ENCODE measurements at places on chromosomes 3 and 15.

DNA sequence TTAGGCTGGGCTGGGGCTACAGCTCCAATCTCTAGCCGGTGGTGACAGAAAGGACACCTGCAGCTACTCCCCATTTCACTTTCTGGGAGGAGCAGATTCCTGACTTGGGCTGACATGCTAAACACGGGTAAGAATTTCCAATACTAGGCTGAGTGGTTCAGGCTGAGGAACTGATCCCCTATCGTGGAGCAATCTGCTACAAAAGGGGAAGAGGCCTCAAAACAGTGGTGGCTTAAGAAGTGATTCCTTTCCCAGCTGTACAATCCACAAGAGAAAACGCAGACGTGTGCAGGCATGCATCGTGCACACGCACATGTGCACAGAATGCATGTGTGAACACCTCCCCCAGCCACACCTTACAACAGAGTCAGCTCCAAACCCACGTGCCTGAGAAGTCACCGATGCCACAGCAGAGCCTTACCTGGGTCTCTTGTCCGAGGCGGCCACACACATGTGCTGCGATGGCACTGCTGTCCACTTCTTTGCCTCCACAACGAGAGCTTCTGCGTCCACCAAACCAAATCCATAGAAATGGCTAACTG is 86.7 kb upstream of the SNRPA1 start:
- DNase-seq: no peak

- no peak for DNase-seq
Measured at GRCh38 chr3:145807990-145808389, 353.0 kb downstream of the PLOD2 start.

GRCh38 chr3:63470745-63471144 is 181.7 kb upstream of the SNTN start:
- DNase-seq: no peak

- DNase-seq: no peak
Measured at GRCh38 chr15:50066202-50066601, 52.8 kb downstream of the ATP8B4 start.

- DNase-seq: peak; percentile 4
Measured at GRCh38 chr3:189630767-189631372, 319 bp upstream of the TP63 start.

GRCh38 chr15:66149871-66150270 is 103.7 kb downstream of the MEGF11 start:
- no peak for DNase-seq

GRCh38 chr3:56975567-56975966 is 84.9 kb upstream of the SPATA12 start:
- DNase-seq: no peak

GRCh38 chr3:10026084-10026890 is at the start of gene FANCD2:
TSS of gene FANCD2 (plus strand) at chr3:10026437. CDS start at chr3:10028658, 2,221 bp downstream.
- DNase-seq: peak; percentile 76

DNA sequence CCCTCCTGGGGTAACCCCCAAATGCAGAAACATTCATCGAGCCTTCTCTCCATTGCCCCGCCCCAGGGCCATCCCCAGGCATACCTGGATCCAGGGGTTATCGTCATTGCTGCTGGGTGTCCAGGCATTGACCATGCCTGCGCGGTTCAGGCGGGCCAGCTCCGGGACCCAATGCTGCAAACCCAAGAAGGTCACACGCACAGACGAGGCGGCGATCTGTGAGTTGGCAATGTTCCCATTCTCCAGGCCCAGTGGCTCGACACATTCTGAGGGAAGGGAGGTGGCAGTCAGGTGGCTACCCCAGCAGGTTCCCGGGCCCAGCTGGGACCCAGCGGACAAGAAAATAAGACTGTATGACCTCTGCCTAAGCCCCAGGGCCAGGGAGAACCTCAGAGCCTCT is 6.1 kb downstream of the MFGE8 start:
- no peak for DNase-seq

DNA sequence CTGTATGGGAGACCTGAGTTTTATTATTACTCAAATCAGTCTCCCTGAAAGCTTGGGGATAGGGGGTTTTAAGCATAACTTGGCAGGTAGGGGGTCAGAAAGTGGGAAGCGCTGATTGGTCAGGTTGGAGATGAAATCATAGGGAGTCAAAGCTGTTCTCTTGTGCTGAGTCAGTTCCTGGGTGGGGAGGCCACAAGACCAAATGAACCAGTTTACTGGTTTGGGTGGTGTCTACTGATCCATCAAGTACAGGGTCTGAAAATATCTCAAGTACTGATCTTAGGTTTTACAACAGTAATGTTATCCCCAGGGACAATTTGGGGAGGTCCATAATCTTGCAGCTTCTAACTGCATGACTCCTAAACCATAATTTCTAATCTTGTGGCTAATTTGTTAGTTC is 17.8 kb upstream of the IQCF6 start:
- DNase-seq: no peak

GRCh38 chr3:66536791-66537190 is 36.0 kb upstream of the LRIG1 start:
- no peak for DNase-seq

DNA sequence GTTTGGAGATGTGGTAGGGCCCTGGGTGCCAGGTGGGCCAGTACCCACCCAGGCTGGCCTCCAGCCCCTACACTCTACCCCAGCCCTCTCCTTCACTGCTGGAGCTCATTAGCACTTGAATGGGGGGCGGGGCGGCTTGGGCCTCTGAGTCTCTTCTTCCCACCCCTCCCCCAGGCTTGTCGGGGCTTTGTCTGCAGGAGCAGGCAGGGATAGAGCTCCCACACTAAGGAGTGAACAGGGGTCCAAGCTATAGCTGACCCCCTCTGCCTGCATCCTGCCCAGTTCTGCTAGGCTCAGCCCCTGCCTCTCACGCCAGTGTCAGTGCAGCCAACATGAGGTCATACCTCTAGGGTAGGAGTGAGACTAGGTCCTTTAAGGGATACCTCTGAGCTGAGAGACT is 5.2 kb downstream of the GNAI2 start:
- DNase-seq: no peak

DNA sequence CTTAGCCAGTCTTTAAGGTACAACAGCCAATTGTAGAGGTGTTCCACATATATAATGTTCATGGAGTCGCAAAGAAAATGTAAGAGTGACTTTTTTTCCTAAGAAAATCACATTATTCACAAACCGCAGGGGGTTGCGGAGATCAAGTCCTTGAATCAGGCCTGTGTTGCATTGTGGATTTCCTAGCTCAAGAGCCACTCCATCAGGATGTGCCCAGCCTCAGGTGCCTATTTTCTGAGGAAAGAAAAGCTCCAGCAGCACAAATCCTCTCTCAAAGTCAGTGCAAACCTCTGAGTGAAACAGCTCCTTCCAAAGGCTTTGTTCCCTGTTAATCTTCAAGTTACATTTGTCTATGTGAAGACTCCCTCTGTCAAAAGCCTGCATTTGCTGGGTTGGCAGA is 349.4 kb downstream of the CLSTN2 start:
- DNase-seq: no peak

DNA sequence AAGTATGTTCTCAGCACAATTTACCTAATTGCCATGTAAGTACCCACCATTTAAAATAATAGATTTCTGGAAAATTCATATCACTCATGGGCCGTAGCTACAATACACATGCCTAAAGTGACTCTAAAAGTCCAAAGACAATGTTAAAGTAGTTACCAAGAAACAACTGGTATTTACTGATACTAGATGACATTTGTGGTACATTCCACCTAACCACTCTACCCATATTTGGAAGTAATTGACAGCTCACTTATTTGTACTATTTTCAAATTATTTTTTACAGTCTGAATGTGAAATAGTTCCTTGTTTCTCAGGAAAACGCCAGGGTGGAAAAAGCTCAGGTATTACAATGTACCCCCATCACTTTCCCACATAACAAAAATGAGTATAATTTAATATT is 573.0 kb downstream of the MECOM start:
- no peak for DNase-seq

- DNase-seq: no peak
Measured at GRCh38 chr15:25736461-25736860, 126.7 kb downstream of the ATP10A start.

- no peak for DNase-seq
Measured at GRCh38 chr15:77969055-77969454, 108.5 kb downstream of the TBC1D2B start.

- DNase-seq: no peak
Measured at GRCh38 chr3:140726066-140726465, 48.2 kb downstream of the TRIM42 start.

DNA sequence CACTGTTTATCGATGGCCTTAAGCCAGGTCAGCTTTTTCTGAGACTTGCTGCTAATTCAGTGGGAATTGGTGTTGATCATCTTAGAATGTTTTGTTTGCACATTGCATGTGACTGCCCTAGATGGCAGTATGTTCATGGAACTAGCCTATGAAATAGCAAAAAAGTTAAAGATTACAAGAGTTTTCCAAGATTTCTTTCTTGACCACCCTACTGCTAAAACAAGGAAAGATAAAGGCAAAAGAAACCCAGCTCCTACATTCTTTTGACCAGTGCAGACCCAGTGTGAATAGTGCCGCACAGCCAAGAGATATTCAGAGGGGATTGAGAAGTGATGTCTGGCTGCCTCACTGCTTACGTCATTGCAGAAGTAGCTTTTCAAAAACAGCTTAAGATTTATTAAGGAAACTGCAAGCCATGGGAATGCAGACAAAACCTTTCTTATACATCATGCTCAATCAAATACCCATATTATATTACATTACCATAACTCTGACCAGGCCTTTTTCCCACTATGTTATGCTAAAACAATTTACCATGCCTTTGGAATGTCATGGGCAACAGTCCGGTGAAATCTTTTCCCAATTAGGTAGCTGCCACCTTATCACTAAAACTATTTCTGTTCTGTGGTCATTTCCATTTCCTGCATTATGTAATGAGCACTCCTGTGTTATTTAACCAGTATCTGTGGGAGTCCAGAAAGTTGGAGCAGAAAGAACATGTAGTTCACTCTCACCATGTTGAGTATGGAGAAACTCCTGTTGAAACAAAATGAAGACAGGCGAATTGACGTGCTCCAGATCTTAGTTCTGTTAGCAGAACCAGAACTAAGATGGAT is 6.0 kb downstream of the PHLDB2 start:
- DNase-seq: no peak

GRCh38 chr3:56810577-56811545 is 9.1 kb upstream of the ARHGEF3 start:
- no peak for DNase-seq

DNA sequence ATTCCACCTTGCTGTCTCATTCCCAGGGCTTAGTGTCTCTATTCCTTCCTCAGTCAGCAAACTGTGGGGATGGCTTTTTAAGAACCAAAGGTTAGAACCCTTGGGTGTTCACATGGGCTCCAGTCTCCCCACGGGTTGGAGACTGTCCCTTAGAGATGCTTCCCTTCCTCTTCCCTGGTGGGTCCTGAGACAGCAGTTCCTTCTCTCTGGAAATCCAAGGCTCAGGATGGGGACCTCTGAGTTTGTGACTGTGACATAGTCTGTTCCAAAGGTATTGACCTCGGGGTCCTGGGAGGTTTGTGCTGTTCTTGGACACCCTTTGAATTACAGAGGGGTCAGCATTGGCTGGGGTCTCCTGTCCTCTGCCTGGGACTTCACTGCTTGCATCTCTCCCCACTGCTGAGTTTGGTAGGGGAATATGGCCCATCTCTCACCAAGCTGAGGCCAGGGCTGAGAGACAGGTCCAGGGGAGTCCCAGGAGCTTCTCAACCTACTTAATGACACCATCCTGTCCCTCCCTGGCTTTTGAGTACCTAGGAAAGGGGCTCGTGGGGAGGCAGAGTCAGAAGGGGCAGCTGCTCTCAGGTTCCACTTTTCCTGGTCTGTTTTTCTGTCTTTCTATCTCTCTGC is 1.5 kb downstream of the GRM2 start:
- DNase-seq: no peak

- no peak for DNase-seq
Measured at GRCh38 chr3:153245661-153246060, 83.6 kb downstream of the RAP2B start.

DNA sequence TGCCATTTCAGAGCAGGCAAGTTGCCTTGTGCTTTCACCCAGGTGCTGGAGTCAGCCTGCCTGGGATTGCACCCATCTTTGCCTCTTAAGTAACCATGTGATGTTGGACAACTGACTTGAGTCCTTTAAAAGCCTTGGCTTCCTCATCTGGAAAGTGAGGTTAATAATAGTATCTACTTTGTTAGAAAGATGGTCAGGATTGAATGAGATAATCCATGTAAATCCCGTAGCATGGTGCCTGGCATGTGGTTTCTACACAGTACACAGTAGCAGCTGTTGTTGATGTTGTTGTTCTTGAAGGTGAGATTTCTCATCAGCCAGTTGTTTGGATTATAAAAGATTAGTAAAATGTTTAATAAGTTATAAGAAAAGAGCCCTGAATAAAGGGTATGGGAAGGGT is 48.8 kb downstream of the PSMD6 start:
- no peak for DNase-seq

GRCh38 chr3:193803288-193803687 is 210.3 kb downstream of the OPA1 start:
- DNase-seq: no peak

DNA sequence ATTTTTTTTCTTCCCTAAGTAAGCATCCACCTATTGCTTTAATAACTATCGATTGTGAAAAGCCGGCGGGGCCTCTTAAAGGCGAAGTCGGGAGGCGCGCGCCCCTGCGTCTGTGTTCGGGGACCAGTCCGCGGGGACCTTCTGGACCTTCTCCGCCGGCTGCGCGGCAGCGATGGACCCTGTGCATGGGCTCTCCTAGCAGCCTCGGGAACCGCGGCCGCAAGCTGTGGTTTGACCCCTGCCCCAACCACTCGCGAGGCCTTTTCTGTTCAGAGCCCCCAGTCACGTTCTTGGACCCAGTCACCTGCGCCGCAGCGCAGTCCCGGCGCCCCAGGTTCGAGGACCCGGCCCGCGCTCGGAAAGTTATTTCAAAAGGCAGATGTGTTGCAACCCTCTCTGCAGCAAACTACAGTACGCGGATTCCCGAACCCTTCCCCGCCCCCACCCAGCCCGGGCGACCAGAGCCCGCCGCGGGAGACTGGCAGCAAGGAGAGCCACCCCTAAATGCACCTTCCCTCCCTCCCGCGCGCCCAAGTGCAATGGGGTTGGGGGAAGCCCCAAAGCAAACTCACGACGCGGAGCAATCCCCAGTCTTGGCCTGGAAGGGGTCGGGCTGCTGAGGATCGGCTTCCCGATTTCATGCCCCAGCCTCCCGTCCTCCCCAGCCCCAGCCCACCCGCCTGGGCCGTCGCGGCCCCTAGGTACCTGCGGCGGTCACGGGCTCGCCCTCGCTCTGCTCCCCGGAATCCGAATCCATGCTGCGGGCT is 684 bp downstream of the TNFAIP8L3 start:
- peak; percentile 41 for DNase-seq

DNA sequence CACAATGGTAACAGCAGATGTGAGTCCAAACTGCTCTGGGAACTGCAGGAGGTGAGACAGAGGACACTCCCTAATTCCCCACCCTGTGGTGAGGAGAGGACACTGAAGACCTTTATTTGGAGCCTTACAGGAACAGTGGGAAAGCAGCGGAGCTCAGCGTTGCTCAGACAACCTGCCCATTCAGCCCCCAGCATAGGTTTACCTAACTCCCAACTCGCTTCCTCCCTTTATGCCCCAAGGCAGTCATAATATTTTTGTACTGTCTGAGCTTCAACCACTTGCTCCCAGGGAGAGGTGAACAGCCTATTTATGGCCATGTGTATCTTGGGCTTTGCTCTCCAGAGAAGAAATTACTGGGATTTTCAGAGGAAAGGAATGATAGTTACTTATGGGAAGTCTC is 34.1 kb downstream of the SHC4 start:
- DNase-seq: no peak
